Activated CD8-positive, alpha-beta memory T cell treated with anti-CD3 and anti-CD28 coated beads, Interleukin-2, amount 10 ng/mL, durations not matched to agents 7 days and 5 days (primary cell): ENCODE measurements at places on chromosomes 4 and X.

DNA sequence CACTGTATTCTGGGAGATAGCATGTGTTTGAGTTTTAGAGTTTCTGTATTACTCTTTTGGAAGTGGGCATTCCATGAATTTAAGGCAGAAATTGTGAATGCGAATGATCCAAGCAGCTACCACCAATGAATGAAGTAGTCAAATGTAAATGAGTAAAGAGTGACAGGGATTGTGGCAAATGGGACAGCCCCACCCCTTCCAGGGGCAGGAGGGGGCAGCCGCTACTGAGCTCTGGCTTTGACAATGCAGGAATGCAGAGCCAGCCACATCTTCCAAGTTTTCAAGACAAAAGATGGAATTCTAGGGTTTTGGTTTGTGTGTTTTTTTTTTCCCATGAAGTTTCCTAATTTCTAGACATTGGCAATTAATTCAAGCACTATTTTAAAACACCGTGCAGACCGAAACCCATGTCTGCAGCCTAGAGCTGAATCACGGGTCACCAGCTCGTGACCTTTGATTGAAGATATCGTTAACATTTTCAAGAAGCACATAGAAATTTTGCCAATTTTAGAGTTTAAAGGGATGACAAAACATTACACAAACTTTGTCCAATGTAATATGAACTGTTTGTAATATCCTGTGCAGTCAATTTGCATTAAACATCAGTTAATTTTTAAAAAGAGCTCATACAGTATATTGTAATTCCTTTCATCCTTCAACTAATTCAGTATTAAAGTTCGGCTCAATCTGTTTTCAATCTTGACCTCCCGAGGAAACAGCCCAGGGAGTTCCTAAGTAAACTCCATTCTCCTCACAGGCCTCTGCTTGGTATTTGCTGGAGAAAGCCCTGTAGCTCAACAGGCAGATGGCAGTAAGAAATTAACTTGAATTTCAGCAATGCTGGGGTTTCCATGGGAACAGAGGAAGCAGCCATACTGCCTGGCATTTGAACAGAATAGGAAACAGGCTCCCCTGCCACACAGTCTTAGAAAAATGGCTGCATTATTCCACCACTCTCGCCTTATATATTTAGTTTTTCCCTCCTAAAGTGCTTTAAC, 83.4 kb downstream of the UCHL1 start:
- no peaks in the 10 kb centered on the region for H3K36me3 ChIP-seq
- no peaks in the 10 kb centered on the region for H3K27me3 ChIP-seq
- H3K4me3 ChIP-seq, result no peak overlapping the region

- peak; percentile 61 for DNase-seq
- peaks cover 11% of the 10 kb centered on the region for H3K4me1 ChIP-seq
- no peaks in the 10 kb centered on the region for H3K36me3 ChIP-seq
- H3K4me3 ChIP-seq, result no peak overlapping the region
- no peak overlapping the region for H3K27ac ChIP-seq
- peaks cover 45% of the 10 kb centered on the region for H3K27me3 ChIP-seq
Measured at GRCh38 chr4:144355811-144356757, 215.6 kb upstream of the GYPA start.

- no peaks in the 10 kb centered on the region for H3K36me3 ChIP-seq
- peaks cover 9% of the 10 kb centered on the region for H3K4me1 ChIP-seq
- H3K4me3 ChIP-seq, result no peak overlapping the region
- H3K27me3 ChIP-seq, result no peaks in the 10 kb centered on the region
- no peak for DNase-seq
- H3K27ac ChIP-seq, result no peak overlapping the region
Measured at GRCh38 chr4:184801781-184802696, 23.7 kb downstream of the ACSL1 start.

DNA sequence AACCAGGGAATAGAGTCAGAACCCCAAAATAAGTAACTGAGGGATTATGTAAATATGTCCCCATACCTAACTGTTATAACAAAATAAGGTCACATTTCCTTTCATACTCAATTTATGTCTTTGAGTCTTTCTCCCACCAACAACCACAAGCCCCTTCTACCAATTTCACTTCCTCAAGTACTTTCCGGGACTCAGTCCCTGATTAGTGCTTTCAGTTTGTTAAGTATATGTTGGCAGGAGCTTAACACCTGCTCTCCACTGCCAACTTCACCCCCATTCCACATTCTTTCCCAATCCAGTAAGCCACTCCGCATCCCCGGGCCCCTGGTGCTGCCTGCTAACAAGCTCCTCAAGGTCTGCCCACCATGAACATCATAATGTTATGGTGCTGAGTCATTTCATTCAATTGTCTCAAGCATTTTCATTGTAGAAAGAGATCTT, 71.3 kb upstream of the SPRY1 start:
- DNase-seq, result no peak
- H3K4me1 ChIP-seq, result peaks cover 5% of the 10 kb centered on the region
- H3K27ac ChIP-seq, result no peak overlapping the region
- peaks cover 3% of the 10 kb centered on the region for H3K27me3 ChIP-seq
- peaks cover 1% of the 10 kb centered on the region for H3K36me3 ChIP-seq

- no peak overlapping the region for H3K4me3 ChIP-seq
- no peak overlapping the region for H3K27ac ChIP-seq
- H3K36me3 ChIP-seq, result no peaks in the 10 kb centered on the region
Measured at GRCh38 chr4:168636506-168637196, 139.8 kb downstream of the PALLD start.

DNA sequence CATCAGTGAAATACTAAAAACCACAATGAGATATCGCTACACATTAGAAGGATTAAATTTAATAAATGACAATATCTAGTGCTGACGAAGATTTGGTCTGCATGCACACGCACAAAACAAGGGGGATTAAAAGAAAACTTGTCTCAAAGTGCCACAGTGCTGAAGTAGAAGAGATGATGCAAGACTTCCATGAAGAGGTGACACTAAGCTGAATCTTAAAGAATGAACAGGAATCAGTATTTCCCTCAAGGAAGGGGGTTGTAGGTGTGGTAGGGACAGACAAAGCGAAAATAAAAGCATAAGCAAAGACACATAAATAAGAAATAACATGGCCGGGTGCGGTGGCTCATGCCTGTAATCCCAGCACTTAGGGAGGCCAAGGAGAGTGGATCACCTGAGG, 33.5 kb downstream of the CNOT6L start:
- no peak for DNase-seq
- H3K4me3 ChIP-seq, result no peak overlapping the region
- H3K36me3 ChIP-seq, result peaks cover 20% of the 10 kb centered on the region
- no peak overlapping the region for H3K27ac ChIP-seq

DNA sequence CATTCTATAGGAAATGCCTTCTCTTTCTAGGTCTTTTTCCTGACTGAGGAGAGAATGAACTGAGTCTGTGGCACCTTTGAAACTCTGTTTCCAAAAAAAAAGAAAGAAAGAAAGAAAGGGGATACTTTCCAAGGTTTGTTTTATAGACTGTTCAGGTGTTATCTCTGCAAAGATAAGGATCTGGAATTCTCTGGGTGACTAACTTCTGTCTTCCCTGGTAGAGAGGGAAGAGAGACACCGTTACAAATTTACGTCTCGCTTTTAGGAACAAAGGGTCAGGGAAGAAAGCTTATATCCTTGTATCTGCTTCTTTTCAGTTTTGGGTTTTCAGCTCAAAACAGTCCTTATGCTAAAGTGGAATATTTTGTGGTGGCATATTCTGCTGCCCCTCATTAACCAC, 314.1 kb downstream of the RAPGEF2 start:
- H3K27me3 ChIP-seq, result peaks cover 10% of the 10 kb centered on the region
- no peaks in the 10 kb centered on the region for H3K4me1 ChIP-seq
- no peak overlapping the region for H3K4me3 ChIP-seq
- no peak overlapping the region for H3K27ac ChIP-seq
- DNase-seq, result no peak

DNA sequence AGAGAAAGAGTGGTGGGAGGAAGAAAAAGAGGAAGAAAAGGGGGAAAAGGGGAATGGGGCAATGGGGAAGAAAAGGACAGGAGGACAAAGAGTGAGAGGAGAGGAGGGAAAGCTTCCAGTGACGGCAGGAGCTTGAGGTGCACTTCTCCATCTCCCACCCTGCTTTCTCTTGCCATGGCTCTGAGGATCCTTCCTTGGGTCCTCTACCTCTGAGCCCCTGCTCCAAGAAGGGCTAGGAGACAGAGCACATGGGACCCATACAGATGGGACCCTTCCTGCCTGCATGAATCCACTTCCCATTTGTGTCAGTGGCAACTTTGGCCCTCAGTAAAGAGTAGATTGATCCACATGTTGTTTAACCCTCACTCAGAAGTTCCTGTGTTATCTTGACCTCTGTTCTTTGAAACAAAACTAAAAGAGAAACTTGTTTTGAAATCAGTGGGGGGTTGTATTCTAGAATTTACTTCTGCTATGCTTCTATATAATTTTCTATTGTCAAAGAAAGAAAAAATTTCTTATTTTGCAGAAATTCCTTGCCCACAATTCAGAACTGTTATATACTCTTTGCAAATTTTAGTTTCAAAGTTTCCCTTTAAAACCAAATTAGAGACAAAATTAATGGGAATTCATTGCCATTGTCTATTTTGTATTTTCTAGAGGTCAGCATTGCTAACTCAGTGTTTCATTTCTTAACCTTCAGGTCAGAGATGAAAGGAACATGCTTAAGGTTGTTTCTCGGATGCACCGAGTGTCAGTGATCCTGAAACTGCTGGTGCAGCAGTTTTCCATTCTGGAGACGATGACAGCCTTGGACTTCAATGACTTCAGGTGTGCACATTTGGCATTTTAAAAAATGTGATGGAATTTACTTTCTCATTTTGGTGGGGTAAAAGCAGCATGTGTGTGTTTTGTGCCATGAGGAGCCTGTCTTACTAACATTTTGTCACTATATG, 5.0 kb downstream of the TDO2 start:
- no peak for DNase-seq
- no peak overlapping the region for H3K4me3 ChIP-seq

- DNase-seq, result no peak
- H3K27ac ChIP-seq, result no peak overlapping the region
- no peaks in the 10 kb centered on the region for H3K27me3 ChIP-seq
- peaks cover 38% of the 10 kb centered on the region for H3K36me3 ChIP-seq
- no peak overlapping the region for H3K4me3 ChIP-seq
Measured at GRCh38 chr4:82458729-82459128, 28.3 kb downstream of the ENOPH1 start.

DNA sequence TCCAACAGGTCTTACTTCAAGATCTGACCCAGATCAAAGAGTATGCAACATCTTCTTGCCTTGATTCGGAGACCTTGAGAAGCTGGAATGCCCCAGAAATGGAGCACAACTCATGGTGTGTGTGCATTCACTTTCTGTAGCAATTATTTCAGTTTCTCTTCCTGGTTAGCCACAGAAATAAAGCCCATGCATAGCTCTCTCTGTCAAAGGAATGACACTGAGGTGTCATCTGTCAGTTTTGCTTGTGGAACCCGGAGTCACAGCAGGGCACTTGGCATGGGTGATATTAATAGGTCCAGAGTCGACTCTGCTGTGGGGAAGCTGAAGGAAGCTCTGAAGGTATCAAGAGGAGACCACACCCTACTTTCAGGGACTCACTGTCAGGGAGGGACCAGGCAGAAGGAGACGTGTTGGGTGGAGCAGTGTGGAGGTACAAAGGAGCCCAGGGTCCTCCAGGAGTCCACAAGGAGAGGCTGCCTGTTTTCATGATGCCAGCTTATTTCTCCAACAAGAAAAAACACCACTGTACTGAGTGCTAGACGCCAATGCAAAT, 10.7 kb downstream of the CLNK start:
- no peak for DNase-seq
- H3K36me3 ChIP-seq, result no peaks in the 10 kb centered on the region
- no peak overlapping the region for H3K4me3 ChIP-seq
- no peak overlapping the region for H3K27ac ChIP-seq
- peaks cover 20% of the 10 kb centered on the region for H3K4me1 ChIP-seq

- H3K27me3 ChIP-seq, result peaks cover 3% of the 10 kb centered on the region
- no peak overlapping the region for H3K4me3 ChIP-seq
- DNase-seq, result no peak
- no peaks in the 10 kb centered on the region for H3K36me3 ChIP-seq
- no peaks in the 10 kb centered on the region for H3K4me1 ChIP-seq
Measured at GRCh38 chr4:41135801-41136200, 78.5 kb downstream of the APBB2 start.

DNA sequence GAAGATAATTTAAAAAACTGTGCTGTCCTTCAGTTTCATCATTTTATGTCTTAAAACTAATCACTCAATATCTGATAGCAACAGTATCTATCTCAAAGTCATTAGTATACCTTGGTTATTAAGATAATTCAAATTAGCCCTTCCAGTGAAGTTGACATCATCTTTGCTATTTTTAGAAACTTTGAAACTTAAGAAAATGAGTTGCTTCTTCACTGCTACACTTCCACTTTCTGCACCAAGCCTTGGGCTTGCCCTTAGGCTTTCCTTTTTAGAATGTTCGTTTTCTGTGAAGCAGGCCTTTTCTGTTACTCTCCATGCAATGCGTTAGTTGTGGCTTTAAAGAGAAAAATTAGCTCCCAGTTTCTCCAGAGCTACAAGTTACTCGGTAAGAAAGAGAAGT, 4.4 kb upstream of the VAMP7 start:
- H3K27me3 ChIP-seq, result peaks cover 11% of the 10 kb centered on the region
- no peak overlapping the region for H3K4me3 ChIP-seq
- H3K27ac ChIP-seq, result no peak overlapping the region
- DNase-seq, result no peak
- peaks cover 5% of the 10 kb centered on the region for H3K4me1 ChIP-seq

- peaks cover 27% of the 10 kb centered on the region for H3K36me3 ChIP-seq
- no peaks in the 10 kb centered on the region for H3K4me1 ChIP-seq
- no peak overlapping the region for H3K4me3 ChIP-seq
- DNase-seq, result no peak
- no peaks in the 10 kb centered on the region for H3K27me3 ChIP-seq
Measured at GRCh38 chr4:118741301-118741855, 56.2 kb downstream of the METTL14 start.

DNA sequence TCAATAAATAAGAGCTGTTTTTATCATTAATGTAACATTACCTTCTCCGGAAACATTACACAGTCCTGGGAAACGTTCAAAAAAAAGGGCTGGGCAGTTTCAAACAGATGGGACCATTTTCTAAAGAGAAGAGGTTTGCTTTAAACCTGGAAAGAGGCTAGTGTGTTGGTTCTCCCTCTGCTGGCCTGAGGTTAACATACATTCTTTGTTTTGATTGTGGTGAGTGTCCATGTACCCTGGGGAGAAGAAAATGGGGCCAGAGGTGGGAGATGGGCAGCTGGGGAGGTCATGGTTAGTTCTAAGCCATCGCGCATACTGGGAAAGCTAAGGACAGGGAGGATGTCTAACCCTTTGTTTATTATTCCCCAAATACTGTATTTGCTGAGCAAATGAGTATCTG, 194.7 kb downstream of the CPEB2 start:
- no peak overlapping the region for H3K27ac ChIP-seq
- H3K27me3 ChIP-seq, result no peaks in the 10 kb centered on the region
- no peak for DNase-seq
- no peaks in the 10 kb centered on the region for H3K4me1 ChIP-seq
- no peaks in the 10 kb centered on the region for H3K36me3 ChIP-seq
- no peak overlapping the region for H3K4me3 ChIP-seq

DNA sequence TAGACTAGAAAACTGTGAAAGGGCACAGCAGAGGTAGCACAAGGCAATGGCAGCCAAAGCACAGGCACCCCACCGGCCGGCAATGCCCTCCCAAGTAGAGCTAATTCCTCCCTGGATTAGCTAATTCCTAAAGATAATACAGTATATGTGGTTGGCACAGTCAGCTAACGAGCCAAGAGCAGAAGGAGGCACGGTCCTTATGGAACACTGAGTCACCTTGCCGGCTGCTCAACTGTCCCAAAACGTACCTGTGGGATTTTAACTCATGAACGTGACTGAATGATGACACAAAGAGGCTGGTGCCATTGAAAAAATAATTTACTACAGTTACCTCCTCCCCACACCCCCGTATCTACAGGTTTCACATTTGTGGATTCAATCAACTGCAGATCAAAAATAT, 9.1 kb upstream of the FGFBP1 start:
- H3K4me3 ChIP-seq, result no peak overlapping the region
- DNase-seq, result no peak
- H3K27me3 ChIP-seq, result peaks cover 11% of the 10 kb centered on the region
- peaks cover 4% of the 10 kb centered on the region for H3K4me1 ChIP-seq
- H3K27ac ChIP-seq, result no peak overlapping the region
